ENCODE measurements at places on chromosomes 3 and 15.
A peak's percentile ranks its signal among the peaks of the same experiment; 100 is the strongest.

DNA sequence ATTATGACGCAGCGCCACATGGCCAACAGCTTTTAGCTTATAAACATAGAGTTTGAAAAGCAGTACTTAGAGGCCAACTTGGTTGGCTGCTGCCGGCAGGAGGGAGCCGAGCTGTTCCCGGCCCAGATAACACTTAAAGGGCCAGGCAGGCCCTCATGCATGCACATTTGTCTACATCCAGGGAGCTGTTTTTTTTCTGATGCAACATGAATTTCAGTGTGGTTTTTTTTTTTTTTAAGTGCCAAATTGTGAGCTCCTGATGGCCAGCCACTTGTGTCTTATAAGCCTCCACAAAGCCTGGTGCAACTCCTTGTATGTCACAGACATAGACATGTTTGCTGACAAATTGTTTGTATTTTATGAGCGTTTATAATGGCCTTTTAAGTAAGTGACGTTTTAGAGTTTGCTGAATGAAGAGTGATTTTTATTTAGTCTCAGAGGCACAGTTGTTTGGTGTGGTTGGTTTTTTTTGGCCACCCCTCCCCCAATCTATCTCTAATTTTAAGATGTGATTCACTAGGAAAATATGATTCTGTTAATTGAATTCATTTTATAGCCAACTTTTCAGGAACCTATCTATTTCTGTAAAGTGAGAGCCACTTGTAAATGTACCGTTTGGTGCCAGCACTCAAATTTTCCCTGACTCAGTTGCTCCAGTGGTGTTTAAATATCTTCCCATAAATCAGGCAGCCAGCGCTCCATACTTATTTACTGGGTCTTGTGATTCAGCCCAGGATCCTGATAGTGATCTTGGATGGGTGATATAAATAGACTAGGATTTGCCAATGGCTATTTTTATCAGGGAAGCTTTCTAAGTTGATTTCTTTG lies 134.3 kb downstream of the VGLL4 start:
- no peak for DNase-seq

- no peak for DNase-seq
Observed at GRCh38 chr3:111591555-111591954, 3.6 kb downstream of the ZBED2 start.

GRCh38 chr15:48717458-48717857 lies 71.9 kb upstream of the FBN1 start:
- no peak for DNase-seq

DNA sequence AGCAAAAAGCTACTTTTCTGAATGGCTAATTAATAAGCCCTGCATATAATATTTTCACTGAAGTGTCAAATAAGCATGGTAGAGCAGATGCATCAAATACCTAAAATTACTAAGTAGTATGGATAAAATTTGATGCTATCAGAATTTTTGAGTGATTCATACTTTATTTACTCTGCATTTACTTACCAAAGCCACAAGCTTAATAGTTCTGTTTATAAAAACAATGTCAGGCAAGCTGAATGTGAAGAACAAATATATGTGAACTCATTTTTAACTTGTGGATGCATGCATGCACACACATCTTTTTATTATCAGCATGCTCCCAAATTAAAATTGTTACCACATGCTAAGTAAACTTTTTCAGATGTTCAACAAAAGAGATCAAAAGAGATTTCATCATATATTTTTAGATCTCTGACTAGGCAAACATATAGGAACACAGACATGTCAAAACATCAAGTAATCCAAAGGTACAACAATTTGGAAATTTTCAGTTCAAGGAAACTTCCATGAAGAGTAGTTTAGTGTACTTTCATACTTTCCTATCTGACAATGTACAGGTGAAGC lies 969.4 kb downstream of the ROBO1 start:
- DNase-seq: no peak

DNA sequence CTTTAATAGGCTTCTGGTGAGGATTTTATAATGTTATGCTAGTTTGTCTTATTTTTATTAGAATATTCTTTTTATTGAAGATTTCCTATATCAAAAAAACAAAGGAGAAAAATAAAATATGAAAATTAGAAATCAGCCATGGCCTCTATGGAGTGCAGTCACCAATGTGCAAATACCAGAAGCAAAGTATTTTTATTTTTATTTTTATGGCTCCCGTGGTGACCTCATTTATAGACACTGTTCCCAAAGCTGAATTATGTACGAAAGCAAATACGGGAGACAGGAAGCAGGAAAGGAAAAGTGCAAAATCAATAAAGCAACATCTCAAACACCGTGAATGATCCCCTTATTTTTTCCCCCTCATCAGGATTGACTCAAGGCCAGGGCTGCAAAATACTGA lies 35.1 kb downstream of the DAZL start:
- DNase-seq: peak; percentile 35

DNA sequence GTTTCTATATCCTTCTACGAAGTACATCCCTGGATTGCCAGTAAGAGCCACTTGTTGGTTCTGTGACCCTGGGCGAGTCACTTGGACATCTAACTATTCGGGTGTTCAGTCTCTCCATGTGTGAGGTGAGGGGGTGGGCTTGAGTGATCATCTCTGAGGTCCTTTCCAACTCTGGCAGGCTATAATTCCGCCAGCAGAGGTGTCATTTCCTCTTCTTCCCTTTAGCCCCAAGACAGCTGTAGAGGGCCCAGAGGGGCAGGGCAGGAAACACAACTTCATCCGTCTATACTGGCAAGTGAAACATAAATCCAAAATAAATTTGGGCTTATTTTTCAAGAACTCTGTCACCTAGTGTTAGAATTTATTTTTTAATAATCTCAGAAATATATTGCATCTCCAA lies 38.1 kb downstream of the C2CD4A start:
- no peak for DNase-seq

DNA sequence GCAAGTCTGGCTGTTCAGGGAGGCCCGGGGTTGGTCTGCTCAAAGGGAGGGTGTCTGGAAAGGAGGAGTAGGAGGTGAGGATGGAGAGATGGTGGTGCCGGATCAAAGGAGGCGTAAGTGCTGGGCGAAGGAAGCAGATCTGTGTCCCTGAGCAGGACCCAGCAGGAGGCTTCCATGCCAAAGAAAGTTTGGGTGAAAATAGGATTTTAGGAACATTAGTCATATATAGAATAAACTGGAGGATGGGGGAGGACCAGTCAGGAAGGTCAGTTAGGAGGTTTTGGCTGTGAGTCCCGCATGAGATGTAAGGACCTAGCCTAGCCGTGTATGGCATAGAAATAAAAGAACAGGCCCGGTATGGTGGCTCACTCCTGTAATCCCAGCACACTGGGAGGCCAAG lies 28.6 kb upstream of the VPS8 start:
- DNase-seq: no peak

Data from NCI-H1092 (cell line).